ENCODE measurements at places on chromosomes 11 and 22.

GRCh38 chr11:15499674-15500073, 385.0 kb downstream of the INSC start:
- no peak for DNase-seq

GRCh38 chr11:1927848-1928469, 8.5 kb downstream of the TNNT3 start:
- no peak for DNase-seq

GRCh38 chr22:49954354-49954753, 6.2 kb upstream of the PIM3 start:
- DNase-seq = no peak

DNA sequence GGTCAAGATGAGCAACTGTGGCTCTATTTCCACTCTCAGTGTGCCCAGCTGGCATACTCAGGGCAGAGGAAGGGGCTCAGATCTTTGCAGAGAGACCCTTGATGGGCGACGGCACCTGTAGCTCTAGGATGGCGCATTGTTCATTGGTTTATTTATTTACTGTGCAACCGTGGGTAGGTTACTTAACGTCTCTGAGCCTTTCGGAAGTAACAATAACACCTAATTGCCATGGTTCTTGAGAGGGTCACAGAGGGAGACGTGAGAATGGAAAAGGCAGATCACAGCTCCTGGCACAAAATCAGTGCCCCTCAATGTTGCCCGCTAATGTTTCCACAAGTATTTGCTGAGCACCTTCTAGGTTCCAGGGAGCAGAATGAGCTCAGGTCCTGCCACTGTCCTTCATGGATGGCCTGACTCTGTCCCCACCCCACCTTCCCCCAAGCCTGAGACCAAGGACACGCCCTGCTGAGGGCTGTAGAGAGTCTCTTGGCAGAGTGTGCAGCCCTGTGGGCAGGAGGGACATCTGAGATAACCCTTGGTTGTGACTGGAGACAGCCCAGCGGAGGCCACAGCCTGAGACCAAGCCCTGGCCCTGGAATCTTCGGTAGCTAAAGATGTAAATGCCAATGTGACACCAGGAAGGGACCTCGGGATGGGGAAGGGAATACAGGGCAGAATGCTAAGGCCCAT, 780 bp upstream of the ALDH3B2 start:
- no peak for DNase-seq

DNA sequence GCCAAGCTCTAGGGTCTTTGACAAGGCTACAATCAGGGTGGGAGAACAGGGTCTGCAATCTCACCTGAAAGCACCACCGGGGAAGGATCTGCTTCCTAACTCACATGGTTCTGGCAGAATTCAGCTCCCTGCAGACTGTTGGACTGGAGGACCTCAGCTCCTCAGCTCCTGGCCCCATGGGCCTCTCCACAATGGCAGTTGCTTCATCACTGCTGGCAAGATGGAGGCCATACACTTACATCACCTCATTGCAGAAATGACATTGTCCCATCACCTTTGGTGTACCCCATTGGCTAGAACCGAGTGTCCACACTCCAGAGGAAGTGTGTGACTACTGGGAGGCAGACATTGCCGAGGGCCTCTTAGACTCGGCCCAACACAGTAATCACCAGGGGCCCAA, 20.9 kb upstream of the MPPED1 start:
- no peak for DNase-seq

DNA sequence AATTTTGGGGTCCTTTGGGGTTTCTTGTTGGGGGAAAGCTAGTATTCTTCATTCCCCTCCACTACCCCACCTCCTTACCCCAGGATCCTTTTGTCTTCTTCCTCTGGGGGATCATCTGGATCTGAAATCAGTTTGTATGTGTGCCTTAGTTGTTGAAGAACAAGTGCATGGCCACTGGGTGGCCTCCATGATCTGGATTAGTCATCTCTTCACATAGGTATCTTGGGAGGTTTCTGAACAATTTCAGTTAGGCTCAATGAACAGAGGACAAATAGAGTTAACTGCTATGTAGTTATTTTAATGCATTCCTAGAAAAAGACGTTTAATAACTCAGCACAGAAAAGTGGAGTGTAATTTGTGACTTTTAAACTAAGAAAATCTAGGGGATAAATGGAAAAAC, 7.1 kb upstream of the VWA5A start:
- no peak for DNase-seq

- no peak for DNase-seq
Observed at GRCh38 chr11:119573858-119574257, 150.9 kb upstream of the THY1 start.

- no peak for DNase-seq
Observed at GRCh38 chr11:112644410-112645131, 316.6 kb upstream of the NCAM1 start.

DNA sequence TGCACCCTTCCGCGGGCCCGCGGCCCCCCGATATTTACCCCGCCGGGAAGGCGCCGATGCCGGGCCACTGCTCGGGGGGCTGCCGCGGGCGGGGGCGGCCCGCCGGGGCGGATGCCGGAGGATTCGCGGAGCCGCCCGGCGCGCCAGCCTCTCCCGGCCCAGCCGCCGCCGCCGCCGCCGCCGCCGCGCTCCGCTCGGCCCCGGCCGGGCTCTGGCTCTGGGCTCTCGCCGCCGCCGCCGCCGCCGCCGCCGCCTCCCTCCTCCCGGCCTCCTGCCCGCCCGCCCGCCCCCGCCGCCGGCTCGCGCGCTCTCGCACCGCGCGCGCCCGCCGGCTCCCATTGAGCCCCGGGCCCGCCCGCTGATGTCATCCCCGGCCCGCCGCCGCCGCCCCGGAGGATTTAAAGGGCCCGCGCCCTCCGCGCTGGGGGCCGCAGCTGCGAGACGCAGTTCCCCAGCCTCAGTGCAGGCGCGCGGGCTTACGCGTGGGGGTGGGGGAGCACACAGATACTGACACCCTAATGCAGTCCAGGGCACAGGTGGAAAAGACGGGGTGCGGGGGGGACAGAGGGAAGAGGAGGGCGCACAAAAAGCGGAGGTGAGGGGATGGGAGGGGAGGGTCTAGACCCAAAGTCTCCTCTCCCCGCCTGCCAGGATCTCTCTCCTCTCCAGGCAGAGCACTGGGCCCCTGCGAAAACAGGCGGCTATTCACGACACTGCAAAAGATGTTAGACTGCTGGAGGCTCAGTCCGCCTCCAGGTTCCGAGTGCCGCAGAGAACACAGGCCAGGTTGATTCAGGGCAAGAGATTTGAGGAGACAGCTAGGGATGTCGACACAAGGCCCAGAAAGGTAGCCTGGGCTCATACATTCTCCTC, at the start of gene CSNK1E:
Gene CSNK1E (minus strand): TSS at position 312 of the 873 bp plus-strand sequence. CDS start 3,276 bp downstream, outside the sequence.
- DNase-seq = peak; percentile 23

DNA sequence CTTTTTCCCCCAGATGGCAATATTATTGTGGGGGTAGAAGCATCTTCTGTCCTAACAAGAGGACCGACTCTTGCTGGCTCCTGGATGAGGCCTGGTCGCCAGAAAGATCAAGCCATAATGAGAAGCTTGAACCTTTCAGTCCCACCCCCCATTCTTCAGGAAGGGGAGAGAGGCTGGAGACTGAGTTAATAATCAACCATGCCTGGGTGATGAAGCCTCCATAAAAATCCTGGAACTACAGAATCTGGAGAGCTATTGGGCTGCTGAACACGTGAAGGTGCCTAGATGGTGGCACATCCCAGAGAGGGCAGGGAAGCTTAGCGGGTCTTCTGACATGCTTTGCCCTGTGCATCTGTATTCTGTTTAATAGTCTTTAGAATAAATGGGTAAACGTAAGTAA, 16.3 kb downstream of the AP5B1 start:
- no peak for DNase-seq

DNA sequence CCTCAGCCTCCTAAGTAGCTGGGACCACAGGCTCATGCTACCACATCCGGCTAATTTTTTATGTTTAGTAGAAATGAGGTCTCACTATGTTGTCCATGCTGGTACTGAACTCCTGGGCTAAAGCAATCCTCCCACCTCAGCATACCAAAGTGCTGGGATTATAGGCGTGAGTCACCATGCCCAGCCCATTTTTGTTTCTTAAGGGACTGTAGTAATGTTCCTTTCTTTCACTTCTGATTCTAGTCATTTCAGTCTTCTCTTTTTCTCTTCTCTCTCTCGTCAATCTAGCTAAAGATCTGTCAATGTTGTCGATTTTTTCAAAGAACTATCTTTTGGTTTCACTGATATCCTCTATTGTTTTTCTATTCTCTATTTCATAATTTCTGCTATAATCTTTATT, 111.0 kb upstream of the APOA1 start:
- peak; percentile 25 for DNase-seq

DNA sequence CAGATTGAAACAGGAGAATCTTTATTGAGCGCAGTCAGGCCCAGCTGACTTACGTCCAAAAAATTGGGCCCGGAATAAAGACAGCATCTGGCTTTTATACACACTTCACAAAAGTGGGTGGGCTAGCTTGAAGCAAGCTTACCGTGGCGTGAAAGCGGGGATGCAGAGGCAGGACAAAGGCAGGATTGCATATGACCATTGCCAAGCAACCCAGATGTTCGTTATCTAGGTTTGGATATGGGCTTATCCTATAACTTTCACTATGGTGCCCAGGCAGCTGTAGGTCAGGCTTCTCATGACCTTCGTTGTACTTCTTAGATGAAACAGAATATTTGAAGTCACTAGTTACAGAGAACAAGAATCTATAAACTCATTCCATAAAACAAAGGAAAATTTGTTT, 1575.6 kb upstream of the RAG2 start:
- DNase-seq = no peak

DNA sequence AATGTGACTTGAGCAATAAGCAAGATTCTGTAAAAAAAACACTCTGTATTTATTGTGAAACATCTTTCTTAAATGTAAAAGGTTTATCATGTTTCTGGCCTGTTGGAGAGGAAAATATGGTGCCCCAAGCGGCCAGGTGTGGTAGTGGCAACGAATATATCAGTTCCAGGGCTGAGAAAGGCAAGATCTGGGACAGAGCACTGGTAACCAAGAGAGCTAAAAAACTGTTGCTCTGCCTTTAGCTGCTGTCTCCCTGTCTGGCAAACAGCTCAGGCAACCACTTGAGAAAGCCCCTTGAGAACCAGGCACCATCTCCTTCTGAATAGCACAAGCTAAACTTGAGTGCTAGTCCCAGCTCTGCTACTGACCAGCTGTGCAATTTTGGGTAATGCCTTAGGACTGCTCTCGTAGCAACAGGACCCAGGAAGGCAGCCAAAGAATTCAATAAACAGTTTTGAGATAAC, 129.9 kb downstream of the KCNC1 start:
- no peak for DNase-seq

- no peak for DNase-seq
Observed at GRCh38 chr11:65310215-65310614, 4.5 kb upstream of the CDC42EP2 start.

- no peak for DNase-seq
Observed at GRCh38 chr22:44682556-44683168, 19.3 kb upstream of the PRR5 start.

GRCh38 chr11:126874831-126875230, 125.7 kb downstream of the KIRREL3 start:
- DNase-seq = no peak

DNA sequence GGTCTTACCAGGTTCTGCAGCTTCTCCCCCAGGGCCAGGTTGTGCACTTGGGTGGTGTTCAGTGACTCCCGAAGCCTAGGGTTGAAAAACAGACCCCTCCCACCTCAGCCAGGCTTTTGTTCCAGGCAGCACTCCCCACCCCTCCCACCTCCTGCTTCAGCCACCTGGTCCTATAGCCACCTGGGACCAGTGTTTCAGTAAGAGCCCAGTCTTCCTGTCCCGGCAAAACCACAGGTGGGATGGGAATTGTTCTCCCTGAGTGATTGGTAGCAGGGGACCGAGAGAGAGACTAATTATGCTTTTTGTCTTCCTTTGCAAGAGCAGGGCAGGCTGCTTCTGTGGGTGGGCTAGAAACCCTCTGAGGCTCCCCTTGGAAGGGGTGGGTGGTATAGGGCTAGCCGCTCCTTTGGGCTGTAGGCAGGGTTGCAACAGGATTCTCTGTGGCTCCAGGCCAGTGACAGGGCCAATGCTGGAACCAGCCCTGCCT, 8.5 kb upstream of the NAALADL1 start:
- DNase-seq = no peak

- no peak for DNase-seq
Observed at GRCh38 chr11:135036488-135037297, 624.7 kb upstream of the B3GAT1 start.

DNA sequence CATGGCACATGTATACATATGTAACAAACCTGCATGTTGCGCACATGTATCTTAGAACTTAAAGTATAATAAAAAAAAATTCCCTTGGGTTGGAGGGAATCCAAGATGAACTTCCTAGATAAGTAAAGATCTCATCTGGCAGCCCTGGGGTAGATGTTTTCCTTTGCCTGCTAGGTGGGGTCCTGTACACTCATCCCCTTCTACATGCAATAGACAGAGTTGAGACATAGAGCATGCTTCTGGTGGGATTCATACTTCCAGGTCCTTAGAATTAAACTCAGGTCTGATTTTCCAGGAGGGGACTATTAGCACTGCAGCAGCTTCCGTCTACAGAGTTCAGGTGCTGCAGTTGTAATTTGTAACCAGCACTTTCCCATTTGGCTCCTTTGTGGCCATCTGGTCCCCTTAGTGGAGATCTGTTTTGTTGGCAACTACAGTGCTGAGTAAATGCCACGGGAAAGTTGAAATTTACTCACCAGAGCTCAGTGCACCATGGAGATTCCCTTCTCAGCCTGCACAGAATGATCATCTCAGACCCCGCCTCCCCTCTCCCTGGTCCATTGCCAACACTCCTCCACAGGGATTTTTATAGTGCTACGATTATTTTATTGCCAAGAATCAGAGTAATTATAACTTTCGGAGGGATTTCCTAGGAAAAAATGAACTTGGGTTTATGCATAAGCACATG, 220.1 kb upstream of the E2F8 start:
- DNase-seq = no peak

DNA sequence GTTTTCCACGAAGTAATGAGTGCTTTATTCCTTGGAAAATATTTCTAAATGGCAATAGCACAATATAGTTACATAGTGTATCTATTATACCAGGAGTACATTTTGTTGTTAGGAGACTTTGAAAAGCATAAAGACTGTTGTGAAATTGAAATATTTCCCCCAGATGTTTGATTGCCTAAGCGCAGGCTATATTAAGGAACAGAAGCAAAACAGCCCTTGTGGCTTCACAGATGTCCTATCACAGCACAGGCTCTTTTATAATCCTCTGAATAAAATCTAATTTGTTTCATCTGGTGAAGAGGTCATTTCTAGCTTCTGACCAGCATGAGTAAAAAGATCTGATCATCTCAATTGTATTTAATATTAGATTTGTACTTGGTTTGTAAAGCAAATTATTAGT, 48.2 kb downstream of the BSX start:
- DNase-seq = no peak

- DNase-seq = peak; percentile 90
Observed at GRCh38 chr11:115616971-115617370, 112.8 kb upstream of the CADM1 start.

All from astrocyte (in vitro differentiated cells and primary cell).